Prostate gland (tissue), 2 donors: ENCODE measurements at places on chromosomes 5 and 9. TPM values are rescaled to one million over a fixed set of nuclear protein-coding genes. Genes with fewer than 3 reads are reported as not detected.

DNA sequence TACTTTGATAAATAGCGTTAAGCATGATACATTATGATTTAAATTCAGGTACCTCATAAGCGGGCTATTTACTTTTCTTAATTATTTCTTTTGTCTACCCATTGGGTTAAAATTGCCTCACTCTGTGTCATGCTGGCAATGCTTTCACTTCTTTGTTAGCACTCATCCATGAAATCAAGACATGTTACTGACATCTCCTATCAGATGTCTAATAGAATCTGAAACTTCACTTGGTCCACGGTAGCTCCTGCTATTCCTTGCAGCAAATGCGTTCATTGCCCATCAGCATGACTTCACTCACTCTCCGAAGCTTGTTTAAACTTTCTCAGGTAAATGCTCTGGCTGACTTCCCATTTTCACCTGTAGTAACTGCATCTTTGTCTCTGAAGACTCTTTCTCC is 193.5 kb upstream of the EDIL3 start:
- no peak for DNase-seq

- no peak for DNase-seq
These were observed 1.3 kb downstream of the SDHA start for GRCh38 chr5:219460-219863.

DNA sequence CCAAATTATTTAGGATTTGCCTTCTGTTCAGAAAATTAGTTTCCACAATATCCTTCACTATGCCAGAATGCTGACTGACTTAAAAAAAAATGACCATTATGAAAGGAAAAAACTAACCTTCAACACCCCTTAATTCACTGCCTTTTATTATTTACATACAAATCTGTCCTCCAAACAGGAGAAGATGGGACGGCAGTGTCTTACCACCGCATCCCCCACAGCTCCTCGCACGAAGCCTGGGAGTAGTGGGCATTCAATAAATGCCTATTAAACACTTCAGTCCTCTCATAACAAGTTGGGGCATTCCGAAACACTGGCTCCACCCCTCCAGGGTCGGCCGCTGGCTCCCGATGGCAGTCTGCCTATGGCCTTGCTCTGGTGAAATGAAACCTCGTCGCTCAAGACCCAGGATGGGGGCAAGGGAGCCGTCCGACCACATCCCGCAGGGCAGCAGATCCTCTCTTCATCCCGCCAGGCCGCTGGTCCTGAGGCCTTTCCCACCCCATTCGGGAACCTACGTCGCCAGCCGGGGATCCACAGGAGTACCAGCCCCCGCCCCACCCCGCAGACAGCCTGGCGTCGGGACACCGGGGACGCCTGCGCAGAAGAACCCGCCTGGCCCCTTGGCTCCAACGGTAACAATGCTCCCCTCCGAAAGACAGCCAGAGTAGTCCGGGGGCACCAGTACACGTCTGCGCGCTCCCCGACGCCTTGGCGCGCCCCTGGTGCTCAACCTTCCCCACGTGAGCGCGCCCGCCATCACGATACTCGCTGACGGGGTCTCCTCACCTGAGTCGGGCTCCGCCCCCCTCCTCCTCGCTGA is 613 bp downstream of the ZBTB5 start:
- DNase-seq: peak; percentile 77

Gene ACTL7B
- total RNA-seq: not detected

DNA sequence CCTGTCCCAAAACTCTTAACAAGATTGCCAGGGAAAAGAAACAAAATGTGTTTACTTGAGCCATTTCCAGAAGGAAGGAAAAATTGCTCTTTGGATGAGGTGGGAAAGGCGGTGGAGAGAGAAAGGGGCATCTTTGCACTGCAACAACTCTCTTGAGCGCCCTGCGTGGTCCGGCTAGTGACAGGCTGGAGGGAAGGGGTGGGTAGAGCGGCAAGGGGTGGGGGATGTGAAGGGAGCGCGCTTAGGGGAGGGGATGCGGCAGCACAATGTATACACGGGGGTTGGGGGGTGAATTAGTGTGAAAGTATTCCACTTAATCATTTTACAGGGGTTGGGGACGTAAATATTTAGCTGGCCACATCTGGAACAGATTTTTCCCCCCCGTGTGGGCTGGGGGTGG is 1.3 kb downstream of the FGF10 start:
- no peak for DNase-seq

Gene SPATA6L
- 6.2 TPM for total RNA-seq

DNA sequence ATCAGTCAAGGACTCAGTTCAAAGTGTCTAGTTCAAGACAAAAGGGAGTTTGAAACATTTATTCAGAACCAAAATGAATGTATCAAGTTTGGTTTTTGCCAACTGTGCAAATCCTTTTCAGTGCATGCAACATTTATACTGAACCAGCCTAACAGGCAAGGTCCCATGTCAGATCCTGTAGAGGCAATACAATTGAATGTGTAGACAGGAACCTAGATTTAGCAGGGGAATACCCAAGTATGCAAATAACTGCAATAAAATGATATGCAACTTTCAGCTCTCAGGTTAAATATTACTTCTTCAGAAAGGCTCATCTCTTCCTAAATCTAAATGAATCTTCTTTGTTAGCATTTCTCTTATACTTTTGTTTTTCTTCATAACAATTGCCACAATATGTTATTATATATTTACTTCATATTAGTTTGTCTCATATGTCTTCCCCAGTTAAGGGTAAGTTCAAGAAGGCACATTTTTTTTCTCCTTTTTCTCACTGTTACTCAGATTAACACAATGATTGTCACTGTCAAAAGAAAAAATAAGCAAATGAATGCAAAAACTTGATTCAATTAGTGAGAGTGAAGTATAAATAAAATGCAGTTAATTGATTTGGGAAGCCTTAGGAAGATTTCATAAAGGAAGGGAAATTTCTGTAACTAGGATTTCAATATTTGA is 163.9 kb upstream of the RASA1 start:
- DNase-seq: no peak

GRCh38 chr9:137390553-137391410 is 32.2 kb downstream of the EXD3 start:
- peak; percentile 37 for DNase-seq

Gene FGF10
- 6.9 TPM for total RNA-seq

DNA sequence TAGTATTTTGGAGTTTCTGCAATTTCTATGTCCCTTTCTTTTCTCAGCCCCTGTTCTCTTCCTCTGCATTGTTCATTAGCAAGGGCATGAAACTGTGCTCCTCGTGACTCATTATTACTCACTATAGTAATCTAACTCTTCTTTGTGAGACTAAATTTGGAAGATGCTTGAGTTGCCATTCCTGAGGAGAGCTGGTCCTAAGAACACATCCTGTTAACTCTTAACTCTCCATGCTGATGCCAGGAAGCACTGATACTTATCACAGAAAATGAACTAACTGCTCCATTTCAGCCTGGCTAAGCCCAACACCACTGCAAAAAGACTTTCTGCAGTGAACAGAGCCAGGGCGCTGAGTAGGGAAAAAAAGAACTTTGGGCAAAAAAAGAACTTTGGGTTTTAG is 10.6 kb upstream of the CSNK1A1 start:
- DNase-seq: no peak

Gene CATSPER3
- 3.2 TPM for total RNA-seq

DNA sequence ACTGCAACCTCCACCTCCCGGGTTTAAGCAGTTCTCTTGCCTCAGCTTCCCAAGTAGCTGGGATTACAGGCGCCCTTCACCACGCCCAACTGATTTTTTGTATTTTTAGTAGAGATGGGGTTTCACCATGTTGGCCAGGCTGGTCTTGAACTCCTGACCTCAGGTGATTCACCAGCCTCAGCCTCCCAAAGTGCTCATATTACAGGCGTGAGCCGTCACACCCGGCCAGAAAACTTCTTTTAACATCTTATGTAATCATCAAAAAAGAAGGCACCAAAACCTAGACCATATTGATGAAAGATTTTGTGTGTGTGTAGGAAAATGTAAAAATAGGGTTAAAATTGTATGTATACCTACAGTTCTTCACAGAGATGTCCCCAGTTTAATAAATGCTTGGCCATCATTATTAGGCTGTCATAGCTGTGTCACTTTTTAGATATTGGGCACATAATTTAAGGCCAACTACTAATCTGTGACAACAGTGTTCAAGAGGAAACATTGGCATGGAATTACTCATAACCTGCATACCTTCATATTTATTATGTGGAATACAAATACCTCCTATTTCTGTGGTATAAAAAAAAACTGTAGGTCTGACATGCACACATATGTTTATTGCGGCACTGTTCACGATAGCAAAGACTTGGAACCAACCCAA is 44.4 kb downstream of the RAD50 start:
- no peak for DNase-seq

- no peak for DNase-seq
These were observed 67.5 kb downstream of the PCDH1 start for GRCh38 chr5:141810702-141811101.

DNA sequence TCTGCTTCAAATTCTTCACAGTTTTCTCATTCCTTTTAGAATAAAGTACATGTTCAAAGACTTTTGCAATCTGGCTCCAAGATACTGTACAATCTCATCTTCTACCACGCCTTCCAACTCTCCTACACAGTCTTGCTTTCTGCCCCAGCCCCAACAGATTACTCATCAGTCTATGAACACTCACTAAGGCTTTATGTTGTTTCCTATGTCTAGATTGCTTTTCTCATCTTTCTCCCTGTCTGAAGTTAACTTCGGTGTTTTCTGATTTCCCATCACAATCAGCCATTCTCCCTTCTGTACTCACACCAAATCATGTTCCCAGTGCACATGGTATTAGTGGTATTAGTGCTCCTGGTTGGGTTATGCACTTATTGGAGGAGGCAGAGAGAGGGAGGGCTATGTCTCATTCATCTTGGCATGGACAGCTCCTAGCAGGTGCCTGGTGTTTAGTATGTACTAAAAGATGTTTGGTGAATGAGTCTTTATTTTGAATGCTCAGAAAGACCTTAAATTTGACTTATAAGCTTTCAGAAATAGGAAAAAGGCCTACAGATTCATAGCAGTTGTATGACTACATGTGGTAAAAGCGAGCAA is 44.0 kb upstream of the ZNF608 start:
- no peak for DNase-seq

- no peak for DNase-seq
These were observed 117.4 kb downstream of the MAT2B start for GRCh38 chr5:163622799-163623198.

Gene SPAG8
- 9.2 TPM for total RNA-seq

DNA sequence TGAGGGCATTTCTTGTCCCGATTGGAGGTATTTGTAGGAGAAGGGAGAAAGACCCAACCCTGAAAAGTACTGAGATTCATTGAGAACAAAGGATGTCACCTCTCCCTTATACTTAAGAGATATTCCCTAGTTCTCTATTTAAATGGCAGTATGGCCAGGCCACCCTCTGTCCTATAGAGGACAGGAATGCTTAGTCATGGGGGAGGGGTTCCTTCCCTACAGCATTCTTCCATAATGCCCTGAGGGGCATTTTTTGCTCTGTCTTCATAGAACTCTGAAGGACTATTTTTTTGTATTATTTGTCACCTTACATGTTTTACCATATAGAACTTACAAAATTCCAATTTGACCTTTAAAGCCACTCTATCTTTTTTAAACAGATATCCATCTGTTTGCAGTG is 176.3 kb downstream of the TMEM161B start:
- DNase-seq: no peak

Gene ORM2
- 0.91 TPM for total RNA-seq

DNA sequence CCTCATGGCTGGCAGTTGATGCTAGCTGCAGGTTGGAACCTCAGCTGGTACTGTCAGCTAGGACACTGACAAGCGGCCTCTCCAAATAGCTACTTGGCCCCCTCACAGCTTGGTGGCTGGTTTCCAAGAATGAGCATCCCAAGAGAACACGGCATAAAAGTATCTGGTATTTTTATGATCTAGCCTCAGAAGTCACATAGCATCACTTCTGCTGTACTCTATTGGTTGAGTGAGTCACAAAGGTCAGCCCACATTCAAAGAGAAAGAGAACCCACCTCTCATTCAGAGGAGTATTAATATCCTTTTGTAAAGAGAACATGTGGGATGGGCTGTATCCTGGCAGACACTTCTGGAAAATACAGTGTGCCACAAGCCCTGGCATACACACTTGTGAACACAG is 6.0 kb upstream of the SIL1 start:
- no peak for DNase-seq

Gene C5orf52
- total RNA-seq: not detected

DNA sequence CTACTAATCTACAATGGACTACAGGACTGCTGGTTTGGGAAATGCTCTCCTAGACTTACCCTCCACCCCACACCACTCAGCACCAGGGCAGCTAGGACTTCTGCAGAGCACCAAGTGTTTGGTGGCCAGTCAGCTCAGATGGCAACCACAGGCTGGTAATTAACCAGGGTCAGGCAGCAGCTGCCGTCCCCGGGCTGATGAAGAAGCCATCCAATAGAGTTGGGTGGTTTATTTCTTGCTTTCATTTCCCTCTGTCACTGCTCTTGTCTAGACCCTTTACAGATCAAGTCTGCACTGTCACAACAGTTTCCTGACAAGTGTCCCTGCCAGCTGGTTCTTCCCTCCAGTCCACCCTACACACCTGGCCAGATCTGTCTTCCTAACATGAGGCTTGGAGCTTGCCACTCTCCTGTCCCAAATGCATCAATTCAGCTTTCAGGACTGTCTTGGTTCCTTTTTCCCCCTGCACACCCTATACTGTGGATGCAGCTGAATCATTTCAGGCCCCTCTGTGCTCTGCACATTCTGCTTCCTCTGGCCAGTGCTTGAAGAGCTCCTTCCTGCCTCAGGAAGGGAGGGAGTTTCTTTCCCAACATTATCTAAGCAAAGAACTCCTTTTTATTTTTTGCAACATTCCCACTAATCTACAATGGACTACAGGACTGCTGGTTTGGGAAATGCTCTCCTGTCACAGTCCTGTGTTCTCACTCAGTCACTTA is 30.2 kb upstream of the HSPA9 start:
- DNase-seq: no peak

GRCh38 chr5:62283005-62283404 is 23.0 kb upstream of the KIF2A start:
- no peak for DNase-seq

GRCh38 chr5:35182910-35183535 is 47.3 kb downstream of the PRLR start:
- no peak for DNase-seq

- DNase-seq: no peak
These were observed 30.1 kb upstream of the CXCL14 start for GRCh38 chr5:135608761-135609443.

DNA sequence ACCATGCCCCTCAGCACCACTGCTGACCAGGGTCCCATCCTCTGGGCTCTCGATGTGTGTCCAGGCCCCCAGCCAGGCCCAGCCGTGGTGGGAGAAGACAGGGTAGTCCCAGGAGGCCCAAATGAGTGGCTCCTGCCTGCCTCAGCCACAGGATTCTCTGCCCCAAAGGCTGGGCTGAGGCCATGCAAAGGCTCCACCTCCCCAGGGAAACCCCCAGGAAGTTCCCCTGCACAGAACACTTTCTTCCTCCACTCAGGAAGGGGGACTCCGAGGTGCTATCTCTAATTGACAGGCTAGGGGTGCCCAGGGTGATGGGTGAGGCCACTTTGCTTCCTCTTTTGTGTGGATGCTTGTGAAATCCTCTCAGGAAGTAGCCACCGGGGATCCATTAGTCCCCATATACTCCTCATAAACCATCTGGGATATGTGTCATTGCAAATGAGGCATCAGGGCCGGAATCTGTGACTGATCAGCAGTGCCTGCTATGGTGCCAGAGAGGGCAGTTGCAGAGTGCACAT is 23.1 kb upstream of the TDRD7 start:
- DNase-seq: no peak

Gene LCN10
- total RNA-seq: 14.8 TPM

- no peak for DNase-seq
These were observed 58.7 kb downstream of the RXRA start for GRCh38 chr9:134384811-134385479.

- no peak for DNase-seq
These were observed 8.3 kb upstream of the FCHO2 start for GRCh38 chr5:72947498-72947897.
